Activated CD4-positive, alpha-beta T cell treated with anti-CD3 and anti-CD28 coated beads, Interleukin-2, Interleukin-6, amounts not matched to agents 100 ng/mL and 50 ng/mL, durations not matched to agents 16 hours and 8 hours (primary cell): ENCODE measurements at places on chromosomes 2 and 18.

GRCh38 chr2:203786549-203787351 lies 80.3 kb downstream of the CD28 start:
- no peak for DNase-seq

DNA sequence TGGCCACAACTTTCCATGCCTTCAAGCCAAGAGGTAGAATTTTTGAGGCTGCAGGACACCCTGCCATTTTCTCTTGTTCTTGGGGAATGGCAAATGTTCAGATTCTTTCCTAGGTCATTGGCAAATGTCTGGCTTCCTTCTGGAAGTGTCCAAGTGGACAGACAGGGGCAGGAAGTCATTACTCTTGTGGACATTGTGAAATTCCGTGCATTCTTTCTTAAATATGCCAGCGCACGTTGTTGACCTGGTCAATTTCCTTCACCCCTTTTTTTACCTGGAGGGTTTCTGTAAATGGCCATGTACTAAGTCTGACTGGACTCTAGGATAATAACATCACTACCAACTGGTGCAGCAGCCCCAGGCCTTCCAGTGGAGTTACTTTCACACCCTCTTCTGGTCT lies 13.9 kb downstream of the ASB18 start:
- DNase-seq, result no peak

DNA sequence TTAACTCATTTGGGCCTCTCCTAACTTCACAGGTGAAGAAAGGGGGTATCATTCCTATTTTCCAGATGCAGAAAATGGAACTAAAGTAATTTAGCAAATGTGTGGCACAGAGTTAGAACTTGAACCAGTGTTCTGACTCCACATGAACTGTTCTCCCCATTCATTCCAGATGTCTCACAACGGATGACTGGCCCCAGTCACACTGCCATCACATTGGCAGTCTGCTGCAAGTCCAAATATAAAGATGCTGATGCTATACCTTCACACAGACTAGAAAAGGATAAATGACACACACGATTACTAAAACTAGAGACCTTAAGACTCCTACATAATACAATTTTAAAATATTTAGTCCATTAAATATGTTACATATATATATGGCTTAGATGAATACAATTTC lies 195.7 kb downstream of the NBAS start:
- no peak for DNase-seq

DNA sequence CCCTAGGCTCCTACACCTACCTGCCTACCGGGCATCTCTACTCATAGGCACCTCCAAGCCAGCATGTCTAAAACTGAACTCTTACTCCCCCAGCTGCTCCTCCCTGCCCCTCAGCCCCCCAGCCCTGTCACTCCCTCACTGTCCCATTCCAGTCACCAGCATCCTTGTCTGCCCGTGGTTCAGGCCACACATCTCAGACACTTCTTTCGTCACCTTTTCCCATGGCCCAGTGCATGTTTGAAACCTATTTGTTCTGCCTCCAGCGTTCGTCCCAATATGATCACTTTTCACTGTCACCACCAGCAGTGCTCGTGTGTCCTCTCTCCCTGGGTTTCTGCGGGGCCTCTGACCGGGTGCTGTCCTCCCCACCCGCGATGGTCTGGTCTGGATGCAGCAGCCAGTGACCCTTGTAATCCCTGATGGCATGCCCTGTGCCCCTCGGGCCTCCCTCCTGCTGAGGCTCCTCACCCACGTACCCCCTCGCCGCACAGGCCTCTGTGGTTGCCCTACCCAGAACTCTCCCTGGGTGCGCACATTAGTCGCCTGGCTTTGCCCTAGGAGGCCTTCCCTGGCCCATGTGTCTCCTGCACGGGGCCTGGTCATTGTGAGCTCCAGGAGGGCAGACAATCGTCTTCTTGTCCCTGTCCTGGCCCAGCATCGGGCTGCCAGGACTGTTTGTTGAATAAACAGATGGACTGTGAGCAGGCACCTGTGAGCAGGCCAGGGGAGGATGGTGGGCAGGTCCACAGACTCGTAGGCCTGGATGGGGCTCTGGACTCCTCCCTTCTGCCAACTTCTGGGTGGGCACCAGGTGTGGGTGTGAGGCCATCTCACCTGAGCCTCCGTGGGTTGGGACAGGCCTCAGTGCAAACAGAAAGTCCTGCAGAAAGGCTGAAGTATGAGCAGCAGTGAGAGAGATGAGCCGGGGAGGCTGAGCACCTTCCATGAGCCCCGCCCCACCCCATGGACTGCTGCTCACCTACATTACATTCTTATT lies 15.5 kb downstream of the LDLRAD4 start:
- DNase-seq, result no peak

GRCh38 chr2:67619204-67619603 lies 222.1 kb downstream of the ETAA1 start:
- DNase-seq, result no peak

DNA sequence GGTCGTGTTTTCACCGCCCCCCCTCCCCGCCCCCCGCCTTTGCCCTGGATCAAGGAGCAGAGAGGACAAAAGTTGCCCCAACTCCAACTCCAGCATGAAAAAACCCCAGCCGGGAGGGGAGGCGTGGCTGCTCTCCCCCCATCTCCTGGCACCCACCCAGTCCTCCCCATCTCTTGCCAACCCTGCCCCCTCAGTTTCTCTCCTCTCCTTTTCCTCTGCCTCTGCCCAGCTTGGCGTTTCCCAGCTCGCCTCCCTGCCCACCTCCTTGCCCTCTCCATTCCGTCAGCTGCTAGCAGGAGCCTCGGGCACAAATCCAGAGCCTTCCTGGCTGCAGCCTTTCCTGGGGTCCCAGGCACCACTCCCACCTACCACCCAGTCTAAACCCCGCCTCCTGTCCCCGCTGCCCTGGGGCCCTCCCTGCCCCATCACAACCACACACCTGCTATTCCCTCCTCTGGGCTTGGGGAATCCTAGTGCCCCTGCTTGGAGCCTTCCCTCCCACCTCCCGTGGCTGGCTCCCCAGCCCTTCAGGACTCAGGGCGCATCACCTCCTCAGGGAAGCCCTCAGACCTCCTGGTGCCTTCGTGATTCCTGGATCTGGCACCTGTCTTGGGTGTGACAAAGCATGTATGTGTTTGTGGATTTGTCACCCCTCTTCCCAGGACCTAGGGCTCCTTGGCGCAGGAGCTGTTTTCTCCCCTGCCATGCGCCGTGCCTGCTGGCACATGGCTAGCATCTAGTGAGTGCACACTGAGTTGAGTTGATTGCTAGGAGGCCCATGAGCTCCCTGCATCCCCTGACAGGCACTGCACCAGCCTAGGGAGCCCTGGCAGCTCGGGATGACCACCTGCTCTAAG lies 209.1 kb downstream of the TFCP2L1 start:
- no peak for DNase-seq
